ENCODE measurements at places on chromosomes 12 and 14.

DNA sequence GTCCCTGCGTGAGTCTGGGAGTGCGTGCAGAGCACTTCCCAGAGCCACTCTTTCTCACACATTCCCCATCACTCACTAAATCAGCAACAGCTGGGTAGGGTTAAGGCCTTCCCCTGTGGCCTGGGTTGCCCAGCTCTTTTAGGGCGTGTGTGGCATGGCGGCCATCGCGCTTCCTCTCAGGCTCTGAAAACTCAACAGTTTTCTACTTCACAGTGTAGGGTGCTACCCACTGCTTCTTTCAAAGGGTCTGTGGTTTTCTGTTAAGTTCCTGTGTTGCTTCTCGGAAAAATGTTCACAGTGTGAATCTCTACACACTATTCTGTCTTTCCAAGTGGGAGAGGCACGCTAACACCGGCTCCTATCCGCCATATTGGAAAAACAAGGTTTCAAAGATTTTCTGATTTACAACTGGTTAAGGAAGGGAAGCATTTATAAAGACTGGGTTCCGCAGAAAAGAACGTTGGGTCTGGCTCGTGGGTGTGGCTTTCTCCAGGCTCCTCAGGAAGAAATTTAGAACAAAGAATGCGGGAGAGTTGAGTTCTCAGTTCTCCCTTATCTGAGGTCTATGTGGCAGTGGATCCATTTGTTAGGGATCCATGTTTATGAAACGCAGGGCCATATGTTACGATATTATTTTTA, 34.9 kb upstream of the AEBP2 start:
- no peak for DNase-seq

DNA sequence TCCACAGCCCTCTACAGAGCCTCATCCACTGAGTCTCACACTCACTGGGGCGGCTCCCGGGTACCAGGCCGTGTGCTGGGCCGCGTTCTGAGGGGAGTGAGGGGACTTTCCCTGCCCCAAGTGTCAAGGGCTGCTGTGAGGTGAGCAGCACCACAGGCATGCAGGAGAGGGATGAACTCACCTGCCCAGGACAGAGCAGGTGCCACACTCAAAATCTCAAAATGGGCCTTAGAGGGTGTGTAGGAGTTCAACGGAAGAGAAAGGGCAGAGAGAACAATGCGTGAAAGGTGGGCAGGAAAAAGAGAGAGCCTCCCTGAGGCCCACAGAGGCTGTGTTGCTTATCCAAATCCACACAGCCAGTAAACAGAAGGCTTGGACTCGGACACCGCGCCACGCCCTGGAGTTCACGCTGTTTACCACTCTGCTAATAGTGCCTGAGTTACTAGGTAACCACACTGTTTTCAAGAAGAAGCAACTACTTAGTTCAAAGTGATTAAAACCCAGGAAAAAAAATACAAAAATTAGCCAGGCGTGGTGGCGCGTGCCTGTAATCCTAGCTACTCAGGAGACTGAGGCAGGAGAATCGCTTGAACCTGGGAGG, 32.7 kb downstream of the TSPAN11 start:
- DNase-seq, result no peak

GRCh38 chr12:115973066-115973465, 304.4 kb downstream of the MED13L start:
- no peak for DNase-seq

DNA sequence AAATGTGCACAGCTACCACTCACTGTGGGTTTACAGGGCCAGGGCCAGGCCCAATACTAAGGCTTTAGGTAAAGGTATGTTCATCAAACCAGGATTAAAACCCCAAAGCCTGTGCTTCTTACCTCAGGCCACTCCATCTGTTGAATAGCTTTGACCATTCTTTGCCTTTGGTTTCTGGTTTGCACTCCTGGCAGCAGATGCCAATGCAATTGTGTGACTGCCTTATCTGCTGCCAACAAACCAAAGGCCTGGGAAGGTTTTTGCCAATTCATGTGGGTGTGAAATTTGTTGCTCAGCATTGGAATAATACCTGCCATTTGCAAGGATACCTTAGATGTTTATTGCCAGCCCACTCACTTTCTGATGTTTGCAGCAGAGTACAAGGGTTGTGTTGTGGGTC, 221.6 kb downstream of the C12orf75 start:
- DNase-seq, result no peak

GRCh38 chr12:124094733-124095132, 121.7 kb downstream of the ZNF664 start:
- DNase-seq, result no peak

GRCh38 chr12:52258335-52258901, 16.0 kb upstream of the KRT86 start:
- DNase-seq, result no peak

- DNase-seq, result no peak
Measured at GRCh38 chr12:40834321-40834720, 142.1 kb downstream of the CNTN1 start.

GRCh38 chr12:108845696-108846095, 11.7 kb downstream of the SSH1 start:
- DNase-seq, result no peak

GRCh38 chr12:119940897-119941296, 48.1 kb upstream of the BICDL1 start:
- no peak for DNase-seq

- DNase-seq, result no peak
Measured at GRCh38 chr14:86639666-86640065, 1109.7 kb downstream of the FLRT2 start.

- DNase-seq, result no peak
Measured at GRCh38 chr12:26843311-26843710, 10.3 kb upstream of the ITPR2 start.

GRCh38 chr14:102943979-102944378, 21.5 kb downstream of the AMN start:
- DNase-seq, result no peak

- no peak for DNase-seq
Measured at GRCh38 chr12:133135747-133136146, 5.3 kb downstream of the ZNF10 start.

DNA sequence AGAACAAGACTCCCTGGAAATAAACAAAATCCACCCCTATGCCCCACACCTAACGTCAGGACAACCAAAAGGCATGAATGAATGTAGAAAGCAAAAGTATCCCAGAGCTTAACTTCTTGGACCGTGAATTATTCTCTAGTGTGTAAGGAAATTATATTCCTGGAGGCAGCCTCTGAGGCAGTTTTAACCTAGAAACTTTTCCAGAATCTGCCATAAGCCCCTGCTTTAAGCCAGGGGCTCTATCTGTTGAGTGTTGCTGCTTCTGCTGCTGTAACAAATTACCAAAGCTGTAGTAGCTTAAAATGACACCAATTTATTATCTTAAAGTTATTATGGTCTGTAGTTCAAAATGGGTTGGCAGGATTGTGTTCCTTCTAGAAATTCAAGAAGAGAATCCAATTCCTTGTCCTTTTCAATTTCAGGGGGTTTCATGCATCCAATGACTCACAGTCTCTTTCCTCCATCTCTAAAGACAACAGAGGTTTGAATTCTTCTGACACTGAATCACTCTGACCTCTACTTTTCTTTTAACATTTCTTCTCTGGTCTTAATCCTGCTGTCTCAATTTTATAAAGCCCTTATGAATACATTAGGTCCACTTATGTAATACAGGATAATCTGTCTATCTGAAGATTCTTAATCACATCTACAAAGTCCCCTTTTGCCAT, 242.7 kb downstream of the ATXN7L3B start:
- no peak for DNase-seq

DNA sequence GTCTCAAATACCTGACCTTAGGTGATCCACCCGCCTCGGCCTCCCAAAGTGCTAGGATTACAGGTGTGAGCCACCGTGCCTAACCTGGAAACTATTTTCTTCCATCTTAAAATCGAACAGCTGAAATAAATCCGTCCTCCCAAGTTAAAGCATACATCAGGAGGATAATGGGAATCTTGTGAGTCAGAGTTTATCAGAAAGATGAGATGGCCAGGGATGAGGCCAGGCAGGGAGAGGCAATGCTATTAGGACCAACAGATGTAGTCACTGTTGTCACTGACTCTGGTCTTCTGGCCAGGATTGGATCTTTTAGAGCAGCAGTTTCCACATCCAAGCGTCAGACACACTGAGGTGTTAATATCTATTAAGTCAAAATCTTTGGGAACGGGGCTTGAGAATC, 61.7 kb upstream of the USP44 start:
- no peak for DNase-seq

GRCh38 chr12:108602209-108602705, 4.4 kb upstream of the TMEM119 start:
- DNase-seq, result no peak

GRCh38 chr14:82850576-82850975, 1316.9 kb upstream of the SEL1L start:
- no peak for DNase-seq

DNA sequence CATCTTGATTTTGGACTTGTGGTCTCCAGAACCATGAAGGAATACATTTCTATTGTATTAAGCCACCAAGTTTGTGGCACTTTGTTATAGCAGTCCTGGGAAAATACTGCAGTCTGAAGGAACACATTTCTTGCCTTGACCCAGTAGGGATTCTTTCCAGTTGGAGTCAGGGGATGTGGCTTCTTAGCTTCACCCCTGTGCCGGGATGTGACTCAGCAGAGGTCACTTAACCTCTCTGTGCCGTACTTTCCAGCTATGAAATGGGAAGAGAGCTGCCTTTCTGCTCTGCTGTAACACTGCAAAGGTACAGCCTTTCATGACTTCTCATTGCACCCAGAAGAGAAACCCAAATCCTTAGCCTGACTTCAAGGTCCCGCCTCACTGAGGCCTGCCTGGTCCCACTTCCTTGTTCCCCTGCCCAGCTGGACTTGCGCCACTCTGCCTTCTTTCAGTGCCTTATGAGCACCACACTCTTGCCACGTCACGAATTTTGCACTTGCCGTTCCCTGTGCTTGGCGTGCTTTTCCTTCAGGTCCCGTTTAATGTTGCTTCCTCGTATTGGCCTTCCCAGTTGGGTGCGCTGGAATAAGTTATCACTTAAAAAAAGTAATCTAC, 24.2 kb downstream of the CHST11 start:
- no peak for DNase-seq

DNA sequence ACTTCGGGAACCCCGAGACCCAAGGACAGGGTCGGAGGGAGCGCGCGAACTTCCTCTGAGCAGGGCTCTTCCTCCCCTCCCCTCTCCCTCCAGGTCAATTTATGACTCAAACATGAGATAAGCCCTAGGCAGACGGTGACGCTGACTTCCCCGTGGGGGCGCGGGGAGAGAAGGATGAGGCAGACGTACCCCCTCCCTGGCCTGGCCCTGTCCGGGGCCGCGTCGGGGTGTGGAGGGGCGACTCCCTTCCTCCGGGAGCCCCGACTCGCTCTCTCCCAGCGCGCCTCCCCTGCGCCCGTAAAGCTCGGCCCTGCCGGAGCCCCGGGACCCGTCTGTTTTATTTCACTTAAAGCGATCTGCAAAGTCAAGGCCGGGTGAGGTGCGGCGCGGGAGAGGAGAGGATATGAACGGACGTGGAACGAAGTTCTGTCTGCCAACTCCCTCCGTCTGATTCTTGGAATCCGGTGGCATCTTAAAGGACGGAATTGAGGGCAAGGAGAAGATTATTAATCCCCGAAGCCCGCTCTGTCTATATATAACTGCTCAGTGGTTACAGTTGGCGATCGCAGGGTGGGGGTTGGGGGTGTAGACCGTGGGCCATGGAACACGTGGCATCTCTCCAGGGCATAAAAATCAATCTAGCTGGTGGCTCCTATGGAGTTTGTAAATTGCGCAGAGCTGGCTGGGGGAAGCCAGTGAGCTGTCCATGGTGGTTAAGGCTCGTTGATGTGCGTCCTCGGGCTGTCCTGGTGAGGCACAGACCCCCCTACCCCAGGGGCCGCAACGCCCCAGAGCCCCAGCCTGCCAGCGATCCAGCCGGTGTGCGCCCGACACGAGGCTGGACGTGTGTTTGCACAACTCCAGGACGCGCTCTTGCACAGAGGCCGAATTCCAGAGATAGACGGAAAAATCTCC, 2.9 kb upstream of the PTHLH start:
- no peak for DNase-seq

DNA sequence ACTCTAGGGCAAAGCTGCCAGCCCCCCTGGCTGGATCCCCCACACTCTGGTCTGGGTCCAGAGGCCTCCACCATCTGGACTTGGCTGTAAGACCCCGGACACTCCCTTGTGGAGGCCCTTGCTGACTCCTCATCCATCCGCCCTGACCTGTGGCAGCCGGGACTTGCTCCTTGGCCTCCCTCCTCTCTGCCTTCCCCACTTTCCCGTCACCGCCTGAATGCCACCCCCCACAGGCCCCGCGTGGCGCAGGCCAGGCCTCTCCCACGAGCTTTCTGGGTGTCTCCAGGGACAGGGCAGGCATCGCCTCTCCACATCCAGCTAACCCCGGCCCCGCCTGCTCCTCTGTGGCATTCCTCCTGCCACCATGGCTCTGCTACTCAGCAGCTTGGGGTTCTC, 14.1 kb downstream of the JAG2 start:
- no peak for DNase-seq

DNA sequence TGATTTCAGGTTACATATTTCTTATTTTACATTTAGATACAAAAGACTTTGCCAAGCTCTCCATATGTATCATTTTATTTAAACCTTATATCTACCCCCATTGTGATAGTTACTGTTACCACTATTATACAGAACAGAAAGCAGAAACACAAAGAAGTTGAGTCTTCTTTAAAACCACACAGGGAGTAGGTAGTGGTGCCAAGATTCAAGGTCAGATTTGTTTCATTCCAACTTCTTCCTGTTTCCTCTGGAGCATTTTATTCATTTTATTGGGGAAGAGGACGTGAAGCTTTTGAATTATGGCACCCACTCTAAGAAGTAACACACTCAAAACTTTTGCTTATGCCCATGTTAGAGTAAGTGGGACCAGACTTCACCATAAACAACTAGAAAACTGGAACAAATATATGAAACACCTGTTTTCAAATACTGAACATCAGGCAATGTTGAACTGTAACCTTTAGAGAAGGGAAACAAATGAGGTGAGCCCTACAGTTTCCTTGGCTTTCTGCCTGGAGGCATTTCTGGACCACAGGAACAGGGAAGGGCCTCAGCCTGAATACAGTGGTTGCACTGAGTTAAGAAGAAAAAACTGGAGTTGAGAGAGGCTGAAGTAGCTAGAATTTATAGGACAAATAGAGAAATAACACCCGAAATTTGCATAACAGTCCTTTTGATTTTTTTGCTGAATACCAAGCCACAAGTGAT, 160.4 kb upstream of the SSTR1 start:
- no peak for DNase-seq

DNA sequence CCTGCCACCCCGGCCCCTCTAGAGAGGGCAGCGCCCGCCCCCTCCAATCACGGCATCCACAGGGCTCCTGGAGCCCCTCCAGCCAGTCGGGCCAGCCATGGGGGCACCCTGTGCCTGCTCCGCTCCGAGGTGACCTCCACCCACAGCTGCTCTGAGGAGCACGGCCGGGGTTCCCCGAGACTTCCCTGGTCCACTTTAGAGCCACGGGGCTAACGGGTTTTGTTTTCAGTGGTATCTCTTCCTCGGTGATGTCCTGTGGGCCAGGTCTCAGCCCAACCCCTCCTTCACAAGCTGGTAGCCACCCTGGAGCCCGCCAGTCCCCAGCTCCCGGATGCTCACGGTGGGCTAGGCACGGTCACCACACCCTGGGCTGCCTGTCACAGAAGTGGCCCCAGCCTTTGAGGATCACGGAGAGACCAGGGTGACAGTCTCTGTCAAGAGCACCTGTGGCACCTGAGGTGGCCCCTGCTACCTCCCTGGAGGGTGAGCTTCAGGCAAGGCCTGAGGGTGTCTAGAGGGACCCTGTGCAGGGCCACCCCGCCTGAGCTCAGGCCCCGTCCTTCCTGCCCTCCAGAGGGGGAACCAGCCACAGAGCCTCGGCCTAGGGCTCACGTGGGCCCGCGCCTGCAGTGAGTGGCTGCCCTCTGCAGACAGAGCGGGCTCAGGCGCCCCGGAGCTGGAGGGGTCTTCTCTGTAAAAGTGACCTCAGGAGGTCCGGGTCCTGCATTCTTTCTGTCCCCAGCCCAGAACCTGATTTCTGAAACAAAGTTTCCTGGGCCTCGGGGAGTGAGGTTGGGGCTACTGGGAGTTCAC, 146.0 kb upstream of the C14orf180 start:
- no peak for DNase-seq
